ENCODE measurements at places on chromosomes 12 and 14. TPM values are rescaled to one million over a fixed set of nuclear protein-coding genes. Genes with fewer than 3 reads are reported as not detected.

- no peak for DNase-seq
Measured at GRCh38 chr14:55814873-55815272, 234.9 kb downstream of the KTN1 start.

MIP gene
- not detected for total RNA-seq

- DNase-seq: peak; percentile 76
Measured at GRCh38 chr12:116152268-116152667, 125.2 kb downstream of the MED13L start.

ZNF891 gene
- 0.43 TPM for total RNA-seq

CARMIL3 gene
- total RNA-seq: 0.14 TPM

DNA sequence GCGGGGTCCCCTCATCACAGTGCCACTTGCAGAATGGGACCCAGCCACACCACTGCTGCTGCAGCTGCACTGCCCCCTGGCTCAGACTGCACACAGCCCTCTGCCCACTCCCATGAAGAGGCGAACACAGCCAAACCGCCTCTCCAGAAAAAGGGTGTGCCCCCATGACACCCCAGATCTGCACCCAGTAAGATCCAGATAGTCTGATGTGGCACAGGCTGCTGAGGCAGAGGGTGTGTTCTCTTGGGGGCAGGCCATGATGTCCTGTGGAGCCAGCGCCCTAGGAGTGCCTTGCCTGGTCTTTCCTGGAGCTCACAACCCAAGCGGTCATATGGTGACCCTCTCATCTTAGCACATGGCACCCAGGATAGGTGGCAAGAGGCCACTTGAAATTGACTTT lies 44.4 kb downstream of the SLC8B1 start:
- no peak for DNase-seq

Measured in H4 (cell line).